ENCODE measurements at places on chromosomes 2 and 18.

DNA sequence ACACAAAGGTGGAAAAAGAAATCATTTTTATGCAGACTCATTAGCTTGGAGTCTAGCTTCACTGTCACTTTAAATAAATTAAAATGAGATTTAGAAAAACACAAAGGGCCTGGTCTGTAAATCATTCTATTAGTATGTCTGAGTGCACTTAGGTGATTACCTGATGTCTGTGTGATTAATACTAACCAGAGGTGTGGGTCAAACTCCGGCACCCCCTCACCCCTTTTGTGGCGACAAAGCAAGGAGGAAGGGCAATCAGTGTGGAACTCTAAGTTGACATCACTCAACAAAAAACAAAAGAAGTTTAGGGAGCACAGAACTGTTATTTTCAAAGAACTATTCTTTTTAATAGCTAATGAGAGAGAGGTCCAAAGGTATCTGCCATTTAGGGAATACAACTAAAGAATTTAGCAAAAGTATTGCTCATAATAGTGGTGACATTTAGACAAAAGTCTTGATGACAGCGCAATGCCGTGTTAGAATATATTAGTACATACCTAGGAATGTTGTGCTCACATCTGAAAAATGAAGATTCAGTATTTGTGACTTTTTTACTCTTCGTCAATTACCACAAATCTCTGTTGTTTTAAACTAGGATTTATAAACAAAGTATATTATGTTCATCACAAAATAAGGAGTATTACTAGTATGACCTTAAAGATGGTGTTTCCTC lies 66.3 kb downstream of the ZEB2 start:
- DNase-seq = no peak

- DNase-seq = no peak
Observed at GRCh38 chr2:223580951-223581350, 21.2 kb downstream of the SCG2 start.

DNA sequence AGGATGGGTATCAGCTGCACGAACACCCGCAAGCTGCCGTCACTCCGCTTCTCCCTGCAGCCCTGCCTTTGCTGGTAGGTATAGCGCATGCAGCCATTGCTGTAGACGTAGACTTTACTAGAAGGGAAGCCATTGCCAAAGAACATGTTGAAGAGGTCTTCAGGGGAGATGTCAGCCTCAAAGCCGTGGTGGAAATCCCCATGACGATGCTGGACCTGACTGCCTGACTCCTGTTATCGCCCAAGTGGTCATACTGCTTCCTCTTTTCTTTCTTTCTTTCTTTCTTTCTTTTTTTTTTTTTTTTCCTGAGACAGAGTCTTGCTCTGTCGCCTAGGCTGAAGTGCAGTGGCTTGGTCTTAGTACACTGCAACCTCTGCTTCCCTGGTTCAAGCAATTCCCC lies 68.7 kb upstream of the SPRED2 start:
- no peak for DNase-seq

DNA sequence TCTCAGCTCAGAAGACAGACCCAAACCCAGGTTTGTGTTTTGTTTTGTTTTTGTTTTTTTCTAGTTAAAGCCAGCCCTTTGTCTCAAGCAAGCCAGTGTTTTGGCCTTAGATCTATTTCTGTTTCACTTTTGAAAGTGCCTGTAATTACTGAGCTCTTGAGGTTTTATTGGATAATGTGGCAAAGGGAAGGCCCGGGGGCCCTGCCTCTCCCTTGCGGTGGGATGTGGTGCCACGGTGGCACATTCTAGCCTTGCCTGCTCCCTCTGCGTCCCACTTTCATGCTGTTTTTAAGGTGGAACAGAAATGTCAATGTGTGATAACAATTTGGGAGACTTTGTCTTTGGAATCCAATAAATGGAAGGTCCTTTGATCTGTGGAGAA lies 2.5 kb downstream of the HPCAL1 start:
- DNase-seq = no peak

GRCh38 chr18:44916429-44917207 lies 235.9 kb downstream of the SETBP1 start:
- DNase-seq = no peak

- no peak for DNase-seq
Observed at GRCh38 chr2:24818721-24819167, 25.5 kb downstream of the CENPO start.

DNA sequence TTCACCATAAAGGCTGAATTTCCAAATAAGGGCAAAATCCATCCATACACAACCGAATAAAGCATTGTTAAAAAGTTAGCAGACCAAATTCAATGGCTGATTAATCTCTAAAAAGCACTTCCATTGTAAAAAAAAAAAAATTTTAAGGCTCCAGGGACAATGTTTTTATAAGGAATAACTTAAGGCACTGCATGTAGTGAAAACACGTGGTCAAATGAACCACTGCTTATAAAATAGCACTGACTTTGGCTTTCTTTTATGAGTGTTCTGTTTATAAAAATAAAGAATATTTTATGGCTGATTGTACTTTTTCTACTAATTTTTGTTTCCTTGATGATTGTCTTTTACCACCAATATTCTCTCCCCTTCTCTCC lies 409.3 kb upstream of the KCNH7 start:
- DNase-seq = no peak

DNA sequence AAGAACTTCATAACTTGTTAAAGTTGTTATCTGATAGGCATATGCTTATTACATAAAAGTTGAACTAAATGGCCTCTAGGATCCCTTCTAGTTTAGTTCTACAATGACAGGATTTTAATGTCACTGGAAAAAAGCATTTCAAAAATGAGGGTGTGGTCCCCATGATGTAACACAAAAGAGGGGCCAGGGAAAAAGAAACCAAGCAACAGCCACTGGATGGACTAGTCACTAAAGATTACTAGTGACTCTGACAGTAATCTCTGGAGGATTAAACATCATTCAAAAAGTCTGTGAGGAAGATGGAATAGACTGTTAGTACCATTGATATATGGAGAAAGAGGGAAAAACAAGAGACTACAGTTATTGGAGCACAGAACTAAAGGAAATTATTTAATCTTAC lies 22.6 kb downstream of the SEPTIN10 start:
- no peak for DNase-seq

DNA sequence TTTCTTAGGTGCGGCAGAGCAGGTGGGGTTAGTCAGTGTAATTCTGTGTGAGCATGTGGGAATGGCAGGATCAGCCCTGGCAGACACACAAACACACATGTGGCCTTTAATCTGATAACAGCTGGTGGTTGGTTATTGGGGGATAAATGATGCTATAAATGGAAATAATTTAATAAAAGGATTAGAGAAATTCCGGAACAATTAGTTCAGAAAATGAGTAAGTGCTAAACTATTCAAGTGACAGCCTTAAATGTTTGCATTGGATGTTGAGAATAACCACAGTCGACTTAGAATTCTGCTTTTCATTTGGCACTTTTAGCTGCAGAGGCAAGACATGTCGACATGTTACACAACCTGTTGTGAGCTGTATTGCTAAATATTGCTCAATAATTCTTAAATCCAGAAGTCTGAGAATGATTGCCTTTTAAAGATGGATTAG lies 7.2 kb downstream of the SMYD1 start:
- DNase-seq = no peak

DNA sequence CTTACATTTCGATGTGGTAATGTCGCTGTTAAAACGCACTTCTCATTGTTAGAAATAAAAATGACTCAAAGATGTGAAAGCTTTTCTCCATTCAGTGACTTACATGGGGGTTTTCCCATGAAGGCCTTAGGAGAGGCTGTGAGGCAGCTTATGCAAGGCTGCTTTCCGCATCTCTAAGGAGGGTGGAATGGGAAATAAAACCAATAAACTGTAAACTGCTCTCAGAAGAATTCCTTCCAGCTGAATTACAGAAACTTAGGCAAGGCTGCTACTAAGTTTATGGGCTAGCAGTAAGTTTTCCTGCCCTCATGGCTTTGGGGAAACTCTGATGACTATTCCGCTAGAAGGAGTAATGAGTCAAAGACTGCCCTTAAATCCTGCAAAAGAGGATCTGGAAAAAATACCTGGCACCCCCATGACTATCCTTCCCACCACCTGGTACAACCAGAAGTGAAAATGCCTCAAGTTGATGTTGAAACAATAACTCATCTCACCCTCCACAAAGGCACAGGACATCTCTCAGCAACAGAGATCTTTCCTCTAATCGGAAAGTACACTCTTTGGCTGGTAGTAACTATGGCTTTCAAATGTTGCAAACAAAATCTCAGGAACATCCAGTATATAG lies 97.7 kb upstream of the SMAD7 start:
- no peak for DNase-seq

GRCh38 chr2:184779777-184780176 lies 181.4 kb downstream of the ZNF804A start:
- no peak for DNase-seq

DNA sequence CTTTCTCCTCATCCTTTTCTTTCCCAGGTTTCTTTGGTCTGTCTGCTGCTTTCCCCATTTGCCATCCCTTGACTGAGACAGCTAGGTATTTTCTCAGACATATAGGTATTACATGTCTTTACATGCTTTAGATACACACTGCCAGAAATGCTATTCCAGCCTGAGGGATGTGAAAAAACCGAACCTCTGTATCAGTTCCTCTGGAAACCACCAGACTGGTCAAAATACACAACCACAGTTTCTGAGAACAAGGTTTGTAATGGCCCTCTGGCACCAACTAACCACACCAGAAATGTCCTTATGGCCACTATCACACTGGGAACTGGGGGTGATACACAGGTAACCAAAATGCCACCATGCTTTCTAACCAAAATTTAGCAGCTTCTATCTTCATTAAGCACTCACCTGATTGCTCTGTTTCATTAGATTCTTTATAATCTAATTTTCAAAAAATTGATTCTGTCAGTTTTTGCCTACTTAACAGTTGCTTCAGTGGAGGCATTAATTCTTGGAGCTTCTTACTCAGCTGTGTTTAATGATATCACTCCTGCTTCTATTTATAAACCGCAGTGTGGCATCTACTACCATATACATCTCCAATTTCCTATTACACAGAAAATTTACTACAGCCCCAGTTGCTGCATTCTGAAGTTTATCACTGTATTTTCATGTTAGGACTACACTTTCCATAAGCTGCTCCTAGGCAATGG lies 243.5 kb downstream of the WDPCP start:
- DNase-seq = no peak

DNA sequence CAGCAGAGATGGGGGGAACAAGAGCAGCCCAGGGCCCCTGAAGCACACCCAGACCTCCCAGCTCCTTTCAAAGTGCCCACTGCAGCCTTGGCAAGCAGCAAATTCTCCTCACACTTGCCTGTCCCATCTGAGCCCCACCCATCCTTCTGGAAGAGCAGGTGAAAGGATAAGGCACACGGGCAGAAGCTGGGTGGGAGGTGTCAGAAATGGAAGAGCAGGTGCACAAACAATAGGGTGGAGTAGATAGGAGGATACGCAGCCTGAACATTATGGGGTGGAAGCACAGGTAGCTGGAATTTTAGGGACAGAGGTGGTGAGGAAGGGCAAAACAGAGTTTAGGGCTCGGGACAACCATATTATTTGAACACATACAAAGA lies 69.2 kb downstream of the TNS1 start:
- peak; percentile 87 for DNase-seq

DNA sequence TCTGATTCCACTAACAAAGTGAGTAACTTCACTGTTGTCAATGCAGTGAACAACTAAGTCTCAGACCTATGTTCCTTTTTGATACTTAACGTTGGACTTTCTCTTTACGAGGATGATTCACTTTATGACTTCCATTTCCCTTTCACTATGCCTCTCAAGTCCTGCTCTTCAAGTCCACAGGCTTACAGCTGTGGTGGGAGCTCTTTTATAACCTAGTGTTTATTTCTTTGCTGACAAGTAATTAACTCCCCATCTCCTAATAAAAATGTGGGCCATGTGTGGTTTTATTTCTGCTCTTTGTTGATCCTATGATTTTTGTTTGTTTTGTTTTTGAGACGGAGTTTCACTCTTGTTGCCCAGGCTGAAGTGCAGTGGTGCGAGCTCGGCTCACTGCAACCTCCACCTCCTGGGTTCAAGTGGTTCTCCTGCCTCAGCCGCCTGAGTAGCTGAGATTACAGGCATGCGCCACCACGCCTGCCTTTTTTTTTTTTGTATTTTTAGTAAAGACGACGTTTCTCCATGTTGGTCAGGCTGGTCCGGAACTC lies 142.1 kb downstream of the USP34 start:
- peak; percentile 55 for DNase-seq

GRCh38 chr2:70141212-70141901 lies 49.5 kb downstream of the C2orf42 start:
- peak; percentile 92 for DNase-seq

DNA sequence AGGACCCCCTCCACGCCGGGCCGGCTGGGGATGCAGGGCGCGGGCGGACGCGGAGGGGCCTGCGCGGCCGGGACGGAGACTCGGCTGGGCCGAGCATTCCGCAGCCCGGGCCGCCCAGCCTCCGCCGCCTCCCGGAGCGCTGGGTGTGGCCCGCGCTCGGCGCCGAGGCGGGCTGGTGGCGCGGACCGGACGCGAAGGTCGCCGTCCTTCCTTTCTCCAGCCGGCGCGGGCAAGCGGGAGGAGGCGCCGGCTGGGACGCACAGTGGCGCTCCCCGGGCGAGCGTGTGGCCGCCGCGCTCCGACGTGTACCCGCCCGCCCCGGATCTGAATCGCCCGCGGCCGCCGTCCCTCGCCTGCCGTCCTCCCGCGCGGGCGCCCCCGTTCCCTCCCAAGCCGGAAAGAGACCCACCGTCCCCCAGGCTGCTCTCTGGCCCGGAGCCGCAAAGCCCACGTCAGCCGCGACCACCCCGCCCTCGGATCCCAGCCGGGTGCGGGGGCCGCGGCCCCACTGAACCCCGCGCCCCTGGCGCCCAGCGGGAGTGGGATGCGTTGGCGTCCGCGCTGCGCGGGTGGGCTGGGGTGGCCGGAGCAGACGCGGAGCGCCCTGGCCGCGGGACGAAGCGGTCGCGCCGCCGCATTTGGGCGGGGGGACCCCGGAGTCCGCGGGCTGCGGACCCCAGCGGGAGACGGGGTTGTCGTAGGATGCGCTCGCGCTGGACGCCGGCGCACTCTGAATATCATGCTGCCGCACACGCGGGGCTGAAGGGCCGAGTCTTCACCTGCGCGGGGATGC lies 634 bp downstream of the SPATS2L start:
- DNase-seq = no peak

DNA sequence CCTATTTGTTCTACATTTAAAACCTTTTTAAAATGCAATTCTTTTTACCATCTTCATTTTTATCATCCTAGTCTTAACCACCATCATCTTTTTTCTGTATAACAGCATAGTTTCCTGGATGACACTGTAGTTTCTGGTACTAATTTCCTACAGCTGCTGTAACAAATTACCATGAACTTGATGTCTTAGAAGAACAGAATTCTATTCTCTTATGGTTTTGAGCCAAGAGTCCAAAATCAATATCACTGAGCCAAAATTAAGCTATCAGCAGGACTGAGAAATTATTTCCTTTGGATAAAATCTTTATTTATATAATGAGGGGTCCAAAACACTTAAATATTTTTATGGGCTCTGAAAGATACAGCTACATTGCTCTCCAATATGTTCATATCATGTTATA lies 539.3 kb downstream of the METTL4 start:
- no peak for DNase-seq
